HAP-1 (cell line): ENCODE measurements at places on chromosomes 7 and 10.

DNA sequence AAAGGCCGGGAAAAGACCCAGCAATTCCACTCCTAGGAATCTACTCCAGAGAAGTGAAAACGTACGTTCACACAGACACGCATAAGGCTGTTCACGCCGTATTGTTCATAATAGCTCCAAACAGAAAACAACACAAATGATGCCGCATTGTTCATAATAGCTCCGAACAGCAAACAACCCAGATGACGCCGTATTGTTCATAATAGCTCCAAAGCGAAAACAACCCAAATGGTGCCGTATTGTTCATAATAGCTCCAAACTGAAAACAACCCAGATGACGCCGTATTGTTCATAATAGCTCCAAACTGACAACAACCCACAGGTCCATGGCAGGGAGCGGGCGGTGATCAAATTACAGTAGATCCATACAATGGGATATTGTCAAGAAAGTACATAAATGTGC, 85.2 kb upstream of the DNAAF5 start:
- DNase-seq, result peak; percentile 60

GRCh38 chr7:69173341-69173740, 424.9 kb upstream of the AUTS2 start:
- DNase-seq, result no peak

- DNase-seq, result no peak
Observed at GRCh38 chr7:99784007-99784406, at the start of gene CYP3A4. Gene CYP3A4, minus strand, starts transcription at chr7:99784184. Its CDS starts 103 bp downstream, at chr7:99784081.

DNA sequence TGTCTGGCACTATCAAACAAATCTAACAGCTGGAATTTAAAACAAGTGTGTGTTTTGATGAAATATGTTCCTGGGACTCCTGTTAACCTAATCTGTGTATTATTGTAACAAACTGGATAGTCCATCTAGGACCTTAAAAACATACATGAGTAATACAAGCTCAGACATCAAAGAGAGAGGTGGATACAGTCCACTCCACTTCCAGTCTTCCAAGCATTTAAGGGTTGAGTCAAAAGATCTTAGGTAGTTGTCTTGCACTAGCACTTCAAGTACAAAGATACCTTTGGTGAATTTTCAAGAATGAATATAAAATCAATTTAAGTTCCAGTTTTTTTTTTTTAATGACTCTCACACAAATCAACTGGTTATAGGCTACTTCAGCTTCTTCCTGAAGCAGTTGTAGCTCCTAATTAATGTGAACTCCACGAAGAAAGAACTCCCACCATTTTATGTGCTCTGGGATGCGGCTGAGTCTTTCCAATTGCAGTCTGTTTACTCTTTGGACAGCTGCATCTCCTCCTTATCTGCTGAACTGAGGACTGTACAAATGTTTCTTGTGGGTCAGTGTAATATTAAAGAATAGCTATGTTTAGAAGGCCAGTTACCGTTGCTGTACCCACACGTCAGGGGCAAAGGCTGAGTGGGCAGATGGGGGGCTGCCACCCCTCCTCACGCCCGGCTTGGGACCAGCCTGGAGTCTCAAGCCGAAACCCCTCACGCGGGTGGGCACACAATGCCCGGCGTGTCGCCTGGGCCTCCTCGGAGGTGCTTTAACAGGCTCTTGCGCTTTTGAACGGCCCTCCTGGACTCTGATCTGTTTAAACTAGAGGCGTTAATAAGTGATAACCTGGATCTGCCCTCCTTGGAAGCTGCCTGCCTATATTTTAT, 2.9 kb upstream of the IGF2BP3 start:
- no peak for DNase-seq

DNA sequence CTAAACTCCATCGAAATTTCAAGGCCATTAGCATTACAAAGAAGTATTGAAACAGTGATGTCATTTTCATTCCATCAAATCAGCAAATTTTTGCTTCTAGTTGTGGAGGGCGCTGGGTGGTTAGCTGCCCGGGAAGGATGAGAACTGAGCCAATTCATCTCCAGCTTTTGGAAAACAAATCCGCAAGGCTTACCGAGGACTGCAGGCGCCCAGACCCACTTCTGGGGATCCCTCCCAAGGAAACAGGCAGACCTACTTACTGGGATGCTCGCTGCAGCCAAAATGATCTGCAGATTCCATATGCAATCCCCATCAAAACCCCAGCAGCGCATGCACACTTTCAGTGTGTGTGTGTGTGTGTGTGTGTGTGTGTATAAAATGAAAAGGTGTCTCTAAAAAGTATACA, 19.2 kb downstream of the TNRC18 start:
- DNase-seq, result peak; percentile 87

DNA sequence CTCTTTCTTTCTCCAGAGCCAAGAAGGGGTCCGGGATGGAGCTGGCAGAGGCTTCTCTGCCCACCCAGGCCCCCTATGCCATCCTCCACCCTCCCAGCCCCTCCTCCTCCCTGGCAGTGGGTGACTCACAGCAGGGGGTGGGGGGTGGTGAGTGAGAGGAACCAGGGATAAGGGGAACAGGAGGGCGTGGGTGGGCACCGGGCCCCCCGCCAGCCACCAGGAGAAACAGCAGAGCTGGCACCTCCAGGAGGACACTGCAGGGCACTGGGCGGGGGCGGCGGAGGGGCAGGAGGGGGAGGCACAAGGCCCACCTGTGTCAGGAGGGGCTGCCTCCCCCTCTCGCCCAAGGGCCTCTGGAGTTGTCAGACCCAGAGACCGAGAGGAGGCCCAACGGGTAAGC, 56.0 kb downstream of the CAMK2B start:
- DNase-seq, result no peak

DNA sequence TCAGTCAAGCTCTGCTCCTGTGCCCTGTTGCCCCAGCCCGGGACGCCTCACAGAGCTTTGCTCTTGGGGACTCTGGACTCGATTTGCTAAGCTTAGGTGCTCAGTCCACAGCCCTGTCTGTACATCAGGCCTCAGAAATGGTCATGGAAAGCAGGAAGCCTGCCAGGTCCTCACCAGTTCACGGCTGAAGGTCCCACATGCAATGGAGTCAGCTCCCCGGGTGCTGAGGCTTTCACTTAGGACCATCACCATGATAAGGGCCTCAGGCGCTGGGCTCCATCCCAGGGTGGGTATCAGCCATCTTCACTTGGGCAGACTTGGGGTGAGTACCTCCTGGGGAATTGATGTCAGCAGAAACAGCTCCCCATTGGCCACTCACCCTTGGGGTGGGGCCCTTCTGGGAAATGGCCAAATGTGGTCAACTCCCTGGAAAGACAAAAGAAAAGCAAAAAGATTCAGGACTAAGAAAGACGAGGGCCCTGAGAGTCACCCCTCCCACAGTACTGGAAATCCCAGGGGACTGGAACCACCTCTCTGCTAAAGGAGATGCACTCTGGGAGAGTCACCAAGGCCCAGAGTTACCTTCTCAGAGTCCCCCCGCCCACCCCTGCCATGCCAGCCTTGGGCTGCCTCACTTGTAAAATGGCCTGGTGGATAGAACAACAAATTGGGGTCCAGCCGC, 37.6 kb downstream of the FAM53B start:
- DNase-seq, result no peak

DNA sequence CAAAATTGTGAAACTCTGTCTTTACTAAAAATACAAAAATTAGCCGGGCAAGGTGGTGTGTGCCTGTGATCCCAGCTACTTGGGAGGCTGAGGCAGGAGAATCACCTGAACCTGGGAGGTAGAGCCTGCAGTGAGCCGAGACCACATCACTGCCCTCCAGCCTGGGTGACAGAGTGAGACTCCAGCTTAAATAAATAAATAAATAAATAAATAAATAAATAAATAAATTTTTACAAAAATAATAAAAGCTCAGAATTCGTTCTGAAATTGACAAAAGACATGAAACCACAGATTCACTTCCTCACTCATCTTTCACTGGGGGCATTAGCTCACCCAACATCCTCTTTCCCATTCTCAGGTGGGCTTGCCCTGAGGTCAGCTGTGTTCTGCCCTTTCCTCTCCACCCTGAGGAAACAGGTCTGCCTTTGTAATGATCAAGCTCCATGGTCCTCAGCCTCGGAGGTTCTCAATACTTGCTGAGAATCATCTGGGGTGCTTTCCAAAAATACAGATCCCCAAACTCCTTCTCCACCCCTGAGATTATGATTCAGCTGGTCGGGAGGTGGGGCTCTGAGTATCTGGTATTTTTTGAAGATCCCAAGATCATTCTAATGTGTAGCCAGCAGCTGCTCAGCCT, 29.2 kb upstream of the APBB1IP start:
- no peak for DNase-seq

GRCh38 chr7:20164425-20165145, 52.6 kb downstream of the MACC1 start:
- no peak for DNase-seq

- no peak for DNase-seq
Observed at GRCh38 chr10:1274111-1274661, 218.0 kb downstream of the WDR37 start.

- no peak for DNase-seq
Observed at GRCh38 chr7:136958016-136958415, 89.6 kb downstream of the CHRM2 start.

DNA sequence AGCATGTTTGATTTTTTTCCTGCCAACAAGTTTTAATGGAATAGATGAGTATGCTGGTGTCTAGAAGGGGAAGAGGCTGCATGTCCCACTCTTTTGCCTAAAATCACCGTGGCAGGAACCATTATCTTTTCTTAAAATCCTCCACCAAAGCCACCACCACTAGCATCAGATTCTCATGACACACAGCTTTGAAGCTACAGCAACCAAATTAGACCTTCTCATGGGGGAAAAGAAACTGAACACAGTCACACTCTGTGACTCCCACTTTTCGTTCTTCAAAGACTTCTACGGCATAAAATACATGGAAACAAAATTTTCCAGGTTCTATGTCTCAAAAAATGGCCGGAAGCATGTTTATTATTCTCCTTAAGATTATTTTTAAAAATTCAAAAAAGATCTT, 81.8 kb downstream of the SGMS1 start:
- DNase-seq, result no peak

- DNase-seq, result peak; percentile 86
Observed at GRCh38 chr7:128831178-128831993, 1.2 kb downstream of the FLNC start.

DNA sequence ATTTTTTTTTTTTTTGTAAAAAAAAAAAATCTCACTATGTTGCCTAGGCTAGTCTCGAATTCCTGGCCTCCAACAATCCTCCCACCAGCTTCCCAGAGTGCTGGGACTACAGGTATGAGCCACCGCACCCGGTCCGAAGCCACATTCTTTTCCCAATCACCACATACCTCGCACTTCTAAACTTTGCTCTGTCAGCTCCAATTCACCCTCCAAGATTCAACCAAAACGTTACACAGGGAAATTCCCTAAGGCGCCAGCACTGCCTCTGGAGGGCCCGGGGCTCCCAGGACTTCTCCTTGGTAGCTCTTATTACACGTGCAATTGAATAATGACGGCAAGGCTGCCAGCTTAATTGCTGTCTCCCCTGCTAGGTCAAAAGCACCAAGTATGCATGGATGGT, 10.3 kb upstream of the DNAAF5 start:
- no peak for DNase-seq

GRCh38 chr10:67077376-67077775, 151.5 kb downstream of the LRRTM3 start:
- no peak for DNase-seq

GRCh38 chr7:81871606-81872265, 101.9 kb upstream of the HGF start:
- no peak for DNase-seq

- no peak for DNase-seq
Observed at GRCh38 chr7:5709347-5709950, 72.0 kb downstream of the RNF216 start.

GRCh38 chr10:61606959-61607907, 55.5 kb upstream of the CABCOCO1 start:
- no peak for DNase-seq

DNA sequence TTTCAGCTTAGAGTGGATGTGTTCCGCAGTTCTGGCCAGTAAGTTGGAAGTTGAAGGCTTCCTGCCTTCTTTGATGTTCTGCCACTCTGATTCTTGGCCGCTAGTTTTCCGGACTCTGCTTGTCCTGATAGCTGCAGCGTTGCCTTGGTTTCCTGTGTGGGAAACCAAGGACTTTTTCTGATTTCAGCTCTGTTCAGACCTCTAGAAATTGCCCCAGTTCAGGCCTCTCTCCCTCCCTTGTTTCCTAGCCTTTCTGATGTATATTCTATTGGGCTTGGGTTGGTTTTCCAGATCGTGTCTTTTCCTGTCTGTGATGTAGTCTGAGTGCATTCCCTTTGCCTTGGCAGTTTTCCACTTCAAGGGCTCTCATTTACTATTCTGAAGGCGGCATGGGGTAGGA, 318.7 kb downstream of the BBS9 start:
- DNase-seq, result no peak

GRCh38 chr10:70967591-70968587, 79.5 kb upstream of the PCBD1 start:
- DNase-seq, result no peak

- DNase-seq, result peak; percentile 82
Observed at GRCh38 chr7:129780974-129781927, 169.7 kb downstream of the NRF1 start.

DNA sequence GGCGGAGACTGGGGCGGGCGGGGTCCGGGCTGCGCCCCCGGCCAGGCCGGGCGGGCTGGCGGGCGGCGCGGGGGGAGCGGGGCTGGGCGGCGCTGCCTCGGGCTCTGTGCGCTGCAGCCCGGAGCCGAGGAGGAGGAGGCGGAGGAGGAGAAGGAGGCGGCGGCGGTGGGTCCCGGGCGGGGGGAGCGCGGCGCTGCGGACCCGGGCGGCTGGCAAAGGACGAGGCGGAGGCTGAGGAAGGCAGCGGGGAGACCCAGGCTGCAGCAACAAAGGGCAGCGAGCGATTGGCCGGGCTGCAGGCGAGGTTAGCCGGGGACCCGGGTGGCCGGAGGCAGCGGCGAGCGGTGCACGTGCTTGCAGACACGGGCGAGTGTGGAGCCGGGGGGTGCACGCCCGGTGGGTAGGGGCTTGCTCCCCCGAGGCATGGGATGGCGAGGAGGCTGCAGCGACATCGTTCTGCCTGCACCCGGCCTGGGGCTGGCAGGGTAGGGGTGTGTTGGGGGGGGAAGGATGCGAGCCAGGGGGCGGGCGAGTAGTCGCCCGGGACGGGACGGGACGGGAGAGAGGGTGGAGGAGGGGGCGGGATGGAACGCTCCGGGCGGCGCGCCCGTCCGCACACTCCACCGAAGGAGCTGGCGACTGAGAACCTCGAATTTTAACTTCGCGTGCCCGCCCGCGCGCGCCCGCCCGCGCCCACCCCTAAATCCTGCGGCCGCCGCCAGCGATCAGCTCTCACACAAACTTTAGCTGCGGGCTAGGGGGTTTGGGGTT, 844 bp upstream of the KAT6B start:
- peak; percentile 73 for DNase-seq
